ENCODE measurements at places on chromosomes 1 and 21.
A peak's percentile ranks its signal among the peaks of the same experiment; 100 is the strongest.

DNA sequence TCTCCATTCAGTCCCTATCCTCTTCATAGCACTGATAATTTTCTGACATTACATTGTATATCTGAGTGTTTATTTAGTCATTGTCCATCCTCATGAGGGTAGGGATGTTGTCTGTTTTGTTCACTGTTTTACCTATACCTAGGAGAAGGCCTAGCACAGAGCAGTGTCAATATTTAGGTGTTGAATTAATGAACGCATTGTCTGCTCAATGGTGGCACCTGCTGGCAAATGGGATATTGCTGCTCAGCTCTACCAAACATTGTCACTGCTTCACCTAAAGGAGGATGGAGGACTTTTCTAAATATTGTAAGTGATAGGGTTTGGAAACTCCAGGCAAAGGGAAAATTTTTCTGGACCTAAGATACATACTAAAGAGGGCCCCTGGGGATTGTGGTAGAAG, 243.9 kb downstream of the RRAGC start:
- DNase-seq = no peak

DNA sequence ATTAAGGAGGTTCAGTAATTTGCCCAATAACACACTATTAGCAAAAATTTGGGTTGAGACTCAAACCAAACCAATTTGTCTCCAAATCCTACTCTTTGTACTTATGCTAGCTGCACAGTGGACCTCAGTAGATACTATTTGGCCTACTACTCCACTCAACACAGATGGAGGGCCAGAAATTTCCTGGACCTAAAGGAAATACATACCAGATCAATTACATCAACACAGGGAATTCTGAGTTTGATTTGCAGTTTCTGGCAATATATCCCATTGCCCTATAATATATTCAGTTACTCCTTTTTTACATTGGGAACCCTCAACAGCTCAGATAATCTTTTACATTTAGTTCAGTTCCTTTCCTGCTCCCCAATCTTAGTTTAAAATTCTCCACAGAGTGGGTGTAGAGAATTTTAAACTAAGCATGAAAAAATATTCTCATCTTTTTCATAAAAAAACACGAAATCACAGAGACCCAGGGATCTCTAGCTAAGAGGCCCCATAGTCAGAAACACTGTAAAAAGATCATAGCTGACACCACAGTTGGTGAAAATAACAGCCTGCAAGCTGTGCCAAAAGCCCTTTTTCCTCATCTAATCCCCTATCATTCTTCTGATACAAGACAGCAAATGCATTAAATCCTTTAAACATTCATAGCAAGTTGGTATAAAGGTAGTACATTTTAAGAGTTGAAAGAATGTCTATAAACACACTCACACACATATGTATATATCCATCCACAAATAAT, 317.7 kb upstream of the ESRRG start:
- DNase-seq = no peak

DNA sequence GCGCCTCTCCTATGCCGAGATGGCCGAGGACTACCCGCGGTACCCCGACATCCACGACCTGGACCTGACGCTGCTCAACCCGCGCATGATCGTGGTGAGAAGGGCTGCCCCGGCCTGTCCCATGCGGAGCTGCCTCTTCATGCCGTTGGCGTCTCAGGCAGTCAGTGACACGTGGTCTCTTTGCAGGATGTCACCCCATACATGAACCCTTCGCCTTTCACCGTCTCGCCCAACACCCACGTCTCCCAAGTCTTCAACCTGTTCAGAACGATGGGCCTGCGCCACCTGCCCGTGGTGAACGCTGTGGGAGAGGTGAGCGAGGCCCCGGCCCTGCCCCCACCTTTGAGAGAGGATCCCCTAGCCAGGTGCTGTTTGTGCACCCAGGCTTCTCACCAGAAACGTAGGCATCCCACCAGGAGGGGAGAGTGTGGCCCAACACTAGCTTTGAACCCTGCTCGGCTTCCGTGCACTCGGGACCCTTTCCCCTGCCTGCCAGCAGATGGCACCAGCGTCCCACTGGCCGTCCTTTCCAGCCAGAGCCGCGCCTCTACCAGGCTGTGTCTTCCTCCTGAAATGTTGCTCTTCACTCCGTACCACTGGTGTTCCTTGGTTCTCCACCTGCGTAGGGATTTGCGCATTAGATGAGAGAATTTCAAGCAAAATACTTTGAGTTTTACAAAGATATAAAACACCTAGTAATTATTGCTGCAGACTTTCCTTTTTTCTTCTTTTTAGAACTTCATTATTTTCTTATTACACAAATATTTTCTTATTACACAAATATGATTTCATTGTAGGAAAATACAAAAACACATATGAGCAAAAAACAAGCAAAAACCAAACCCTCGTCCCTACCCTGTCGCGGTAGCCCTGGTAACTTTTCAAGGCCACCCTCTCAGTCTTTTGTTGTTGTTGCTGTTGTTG, 9.0 kb downstream of the NPPA start:
- DNase-seq = no peak

DNA sequence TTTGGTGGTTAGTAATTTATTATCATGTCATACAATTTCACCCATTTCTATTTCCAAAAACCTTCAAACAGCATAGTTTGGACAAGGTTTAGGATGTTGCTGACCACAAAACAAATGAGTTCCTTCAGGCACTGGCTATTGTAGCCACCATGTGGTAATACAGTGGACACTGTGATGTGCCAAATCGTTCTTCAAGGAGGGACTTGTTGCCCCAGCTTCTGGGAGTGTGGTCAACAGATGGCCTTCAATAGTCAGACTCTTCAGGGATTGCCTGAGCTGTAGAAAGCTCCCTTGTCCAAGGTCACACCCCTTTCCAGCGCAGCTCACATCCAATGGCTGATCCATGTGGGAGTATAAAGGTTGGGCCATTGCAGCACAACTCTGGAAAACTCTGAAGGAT, 2.6 kb downstream of the PDE4B start:
- DNase-seq = no peak

DNA sequence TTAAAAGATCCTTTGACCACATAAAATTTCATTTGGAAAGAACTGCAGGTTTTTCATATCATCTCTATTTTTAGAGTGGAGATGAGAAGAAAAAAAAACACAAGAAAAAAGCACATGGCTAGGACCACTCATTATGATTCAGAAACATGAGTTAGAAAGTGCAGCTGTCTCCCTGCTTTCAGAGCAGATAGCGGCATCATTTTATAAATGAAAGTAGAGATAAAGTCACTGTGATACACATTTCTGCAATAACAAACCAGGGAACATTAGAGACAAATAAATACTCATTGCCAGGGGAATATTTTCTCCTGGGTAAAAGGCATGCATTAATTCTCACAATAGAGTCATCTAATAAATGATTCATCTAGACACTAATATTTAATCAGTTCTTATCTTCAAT, 87.5 kb upstream of the PLPPR4 start:
- no peak for DNase-seq

DNA sequence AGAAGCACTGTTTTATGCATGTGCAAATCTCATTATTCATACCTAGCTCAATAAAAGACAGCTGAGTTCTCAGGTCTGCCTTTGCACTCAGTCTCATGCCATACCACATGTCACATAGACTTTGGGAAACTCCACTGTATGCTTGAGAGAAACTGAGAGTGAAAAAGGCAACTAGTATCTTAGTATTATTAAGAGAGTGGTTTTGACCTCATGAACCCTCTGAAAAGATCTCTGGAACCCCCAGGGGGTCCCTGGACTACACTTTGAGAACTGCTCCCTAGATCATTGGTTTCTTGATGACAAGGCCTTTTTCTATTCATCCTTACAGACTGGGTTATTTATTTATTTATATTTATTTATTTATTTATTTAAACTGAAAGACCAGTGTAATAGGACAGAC, 3.7 kb upstream of the RHEX start:
- no peak for DNase-seq

DNA sequence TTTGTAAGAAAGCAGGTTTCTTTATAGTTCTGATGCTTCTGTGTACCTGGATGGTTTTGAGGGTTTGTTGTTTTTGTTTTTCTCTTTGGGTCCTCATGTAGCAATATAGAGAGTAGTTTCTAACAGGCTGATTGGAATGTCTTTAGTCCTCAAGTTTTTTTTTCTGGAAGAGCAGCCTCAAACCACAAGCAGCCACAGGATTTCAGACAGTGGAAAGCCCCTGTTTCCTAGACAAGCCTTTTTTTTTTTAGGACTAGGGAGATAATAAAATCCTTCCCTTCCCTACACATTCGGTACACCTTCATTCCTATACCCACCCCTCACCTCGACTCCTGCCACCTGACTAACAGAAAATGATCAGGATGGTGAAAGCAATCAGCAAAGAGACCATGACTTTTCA, 47.6 kb downstream of the ACP6 start:
- DNase-seq = no peak

DNA sequence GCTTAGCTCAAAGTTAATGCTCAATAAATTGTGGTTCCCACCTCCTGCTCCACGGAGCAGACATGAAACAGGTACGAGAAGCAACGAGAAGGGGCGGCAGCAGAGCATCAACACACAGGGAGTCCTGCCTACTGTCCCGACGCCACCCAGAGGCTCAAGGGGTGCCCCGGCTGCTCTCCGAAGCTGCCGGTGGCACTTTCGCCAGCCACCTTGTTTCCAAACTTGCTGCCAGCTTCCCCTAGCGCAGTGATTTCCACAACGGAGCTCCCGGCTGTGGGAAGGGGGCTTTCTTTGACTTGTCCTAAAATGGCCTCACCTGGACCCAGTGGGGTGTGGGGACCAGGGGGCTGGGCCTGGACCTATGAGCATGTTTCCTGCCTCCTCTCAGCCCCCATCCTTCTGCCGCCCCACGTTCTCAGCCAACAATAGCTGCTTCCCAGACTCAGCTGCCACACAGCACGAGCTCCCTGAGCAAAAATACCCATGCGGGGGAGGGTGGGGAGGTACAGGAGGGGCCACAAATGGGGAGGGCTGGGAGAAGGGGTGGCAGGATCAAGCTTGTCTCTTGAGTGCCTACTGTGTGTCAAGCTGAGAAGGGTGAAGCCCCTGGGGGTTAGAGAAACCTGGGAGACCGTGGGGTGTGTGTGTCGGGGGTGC, 35.6 kb upstream of the ECE1 start:
- no peak for DNase-seq

DNA sequence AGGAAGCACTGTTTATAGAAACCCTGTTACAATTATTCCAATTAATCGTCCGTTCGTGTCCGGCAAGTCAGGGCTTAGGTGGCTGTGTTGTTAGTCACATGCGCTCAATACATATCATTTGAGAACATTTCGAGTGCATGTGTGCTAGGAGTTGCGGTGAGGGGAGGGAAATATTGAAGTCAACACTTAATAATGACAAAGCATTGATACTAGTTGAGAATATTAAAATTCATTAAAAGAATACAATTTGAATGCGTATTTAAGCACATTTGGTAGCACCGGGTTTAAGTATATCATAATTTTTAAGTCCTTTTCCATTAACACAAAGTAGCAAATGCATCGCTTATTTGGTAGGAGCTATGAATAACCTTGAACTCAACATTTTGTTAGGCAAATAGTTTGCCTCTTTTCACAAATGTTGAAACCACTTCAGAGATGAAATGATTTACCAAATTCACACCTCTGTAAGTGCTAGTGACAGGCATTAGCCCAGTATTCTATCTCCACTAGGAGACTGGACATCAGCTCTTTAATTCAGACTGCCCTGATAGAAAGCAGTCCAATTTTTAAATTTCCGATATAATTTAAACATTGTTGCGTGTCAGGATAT, 1.1 kb upstream of the SERBP1 start:
- no peak for DNase-seq

DNA sequence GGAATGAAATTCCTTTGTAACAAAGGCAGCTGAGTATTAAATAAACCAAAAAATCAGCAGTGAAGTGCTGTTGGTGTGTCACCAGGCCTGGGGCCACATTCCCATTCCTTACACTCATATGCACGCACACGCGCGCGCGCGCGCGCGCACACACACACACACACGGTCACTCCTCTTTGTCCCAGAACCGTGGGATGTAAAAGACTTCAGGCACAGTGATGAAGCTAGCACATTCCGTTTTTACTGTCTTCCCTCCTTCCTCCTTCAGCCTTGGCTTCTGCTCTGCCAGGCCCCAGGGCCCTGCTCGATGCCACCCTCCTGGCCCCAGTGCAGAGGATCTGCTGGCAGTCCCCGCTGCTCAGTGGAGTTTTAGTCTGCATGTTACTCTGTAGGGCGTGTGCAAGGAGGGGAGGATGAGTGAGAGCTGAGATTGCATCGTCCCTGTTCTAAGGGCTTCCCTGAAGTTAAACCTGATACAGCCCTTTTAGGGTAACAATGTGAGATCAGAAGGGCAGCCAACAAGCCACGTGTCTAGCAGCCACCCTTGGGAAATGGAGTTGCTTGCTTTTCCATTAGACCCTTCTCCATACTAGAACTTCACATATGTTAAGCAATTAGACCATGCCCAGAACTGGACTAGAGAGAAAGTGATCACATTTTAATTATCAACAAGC, 71.7 kb upstream of the WDR26 start:
- DNase-seq = no peak

GRCh38 chr1:114196992-114197907, 43.6 kb upstream of the SYT6 start:
- no peak for DNase-seq

DNA sequence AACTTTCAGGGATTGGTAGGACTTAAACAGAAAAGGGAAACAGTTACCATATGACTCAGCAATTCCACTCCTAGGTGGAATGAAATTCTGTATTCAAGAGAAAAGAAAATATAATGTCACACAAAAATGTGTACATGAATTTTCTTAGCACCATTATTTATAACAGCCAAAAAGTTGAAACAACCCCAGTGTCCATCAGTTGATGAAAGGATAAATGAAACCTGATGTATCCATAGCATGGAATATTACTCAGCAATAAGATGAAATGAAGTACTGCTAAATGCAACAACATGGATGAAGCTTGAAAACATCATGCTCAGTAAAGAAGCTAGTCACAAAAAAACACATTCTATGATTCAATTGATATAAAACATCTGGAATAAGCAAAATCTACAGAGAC, 15.5 kb downstream of the EEIG2 start:
- DNase-seq = no peak

GRCh38 chr1:84116558-84116957, 27.5 kb upstream of the PRKACB start:
- no peak for DNase-seq

DNA sequence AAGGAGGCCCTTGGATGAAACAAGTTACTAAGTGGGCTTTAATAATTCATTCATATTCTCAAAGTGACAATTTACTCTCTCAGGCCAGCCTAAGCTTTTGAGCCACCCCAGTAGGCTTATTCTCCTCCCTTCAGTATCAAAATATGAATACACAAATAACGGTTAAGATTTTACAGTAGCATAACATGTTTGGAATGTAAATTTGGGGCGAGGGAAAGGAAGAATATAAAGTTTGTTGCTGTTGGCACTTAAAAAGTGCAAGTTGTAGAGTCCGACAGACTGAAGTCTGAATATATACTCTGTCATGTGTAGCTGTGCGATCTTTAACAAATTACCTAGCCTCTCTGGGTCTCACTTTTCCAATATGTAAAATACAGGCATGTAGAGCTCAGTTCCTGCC, 22.6 kb upstream of the MYSM1 start:
- no peak for DNase-seq

DNA sequence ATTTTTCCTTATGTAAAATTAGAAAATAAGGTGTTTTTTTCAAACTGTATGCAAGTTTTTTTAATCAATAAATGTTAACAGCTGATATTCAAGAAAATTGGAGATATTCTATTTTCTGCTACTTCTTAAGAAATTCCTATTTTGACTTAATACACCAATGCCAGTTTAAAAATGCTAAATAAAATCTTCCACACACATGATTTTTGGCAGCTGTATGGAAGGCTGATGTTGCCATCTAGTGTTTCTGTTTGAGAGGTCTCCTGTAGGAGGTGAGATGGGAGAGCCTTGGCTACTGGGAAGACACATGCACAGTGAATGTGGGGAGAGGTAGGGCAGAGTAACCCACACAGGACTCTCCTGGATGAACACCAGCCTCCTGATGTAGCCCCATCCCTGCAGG, 29.2 kb upstream of the OR2B11 start:
- peak; percentile 10 for DNase-seq

Measured in left renal pelvis (tissue), 4 donors.